ENCODE measurements at places on chromosomes 2 and 18.

DNA sequence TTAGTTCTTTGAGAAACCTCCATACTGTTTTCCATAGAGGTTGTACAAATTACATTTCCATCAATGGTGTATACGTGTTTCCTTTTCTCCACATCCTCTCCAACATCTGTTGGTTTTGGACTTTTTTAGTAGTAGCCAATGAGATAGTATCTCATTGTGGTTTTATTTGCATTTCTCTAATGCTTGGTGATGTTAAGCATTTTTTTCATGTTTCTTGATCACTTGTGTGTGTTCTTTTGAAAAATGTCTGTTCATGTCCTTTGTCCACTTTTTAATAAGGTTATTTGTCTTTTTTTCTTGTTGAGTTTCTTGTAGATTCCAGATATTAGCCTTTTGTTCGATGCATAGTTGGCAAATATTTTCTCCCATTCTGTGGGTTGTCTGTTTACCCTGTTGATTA, 392.3 kb upstream of the ZEB2 start:
- DNase-seq = no peak

DNA sequence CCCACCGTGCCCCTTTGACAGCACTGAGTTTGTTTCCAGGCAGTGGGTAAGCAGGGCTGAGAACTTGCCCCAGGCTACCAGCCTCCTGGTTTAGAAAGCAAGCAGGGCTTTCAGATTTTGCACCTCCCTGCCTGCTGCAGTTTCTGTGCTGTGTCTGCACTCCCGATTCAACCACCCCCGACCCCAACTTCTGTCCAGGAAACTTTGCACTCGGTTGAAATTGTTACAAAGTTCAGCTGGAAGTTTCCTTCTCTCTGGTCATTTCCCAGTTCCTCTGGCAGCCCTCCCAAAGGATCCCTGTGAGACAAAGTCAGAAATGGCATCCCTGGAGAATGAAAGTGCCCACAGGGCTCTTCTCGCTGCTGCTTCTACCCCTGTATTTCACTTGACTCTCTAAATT, 12.4 kb upstream of the UPP2 start:
- DNase-seq = no peak

DNA sequence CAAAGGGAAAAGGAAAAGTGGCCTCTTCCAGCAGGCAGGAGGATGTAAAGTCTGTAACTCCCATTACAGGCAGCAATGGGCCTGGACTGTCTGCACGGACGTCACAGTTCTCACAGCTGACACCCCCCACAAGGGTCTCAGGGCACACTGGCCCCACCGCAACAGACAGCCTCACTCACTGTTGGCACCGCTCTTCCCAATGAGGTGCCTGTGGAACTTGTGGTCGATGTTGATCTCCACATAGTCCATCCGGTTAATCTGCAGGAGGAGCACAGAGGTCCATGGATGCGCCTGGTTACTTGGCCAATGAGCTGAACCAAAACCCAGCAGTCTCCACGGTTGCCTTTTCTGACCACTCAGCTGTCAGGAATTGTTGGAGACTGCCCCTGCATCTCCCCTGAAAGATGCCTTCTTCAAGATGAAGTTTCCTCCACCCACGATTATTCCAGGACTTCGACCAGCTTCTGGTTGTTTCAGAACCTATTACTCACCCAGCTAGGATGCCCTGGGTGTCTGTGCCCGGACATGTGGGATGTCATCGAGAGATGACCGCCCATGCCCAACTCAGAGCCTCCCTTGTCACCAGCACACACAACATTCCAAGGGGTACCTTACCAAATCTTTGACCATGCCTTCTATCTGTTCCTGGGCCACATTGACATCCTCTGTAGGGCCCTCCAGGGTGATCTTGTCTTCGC, 62.5 kb downstream of the HDLBP start:
- no peak for DNase-seq

- DNase-seq = no peak
Measured at GRCh38 chr2:39570614-39571013, 95.1 kb upstream of the TMEM178A start.

GRCh38 chr2:187338679-187339121, 109.4 kb downstream of the CALCRL start:
- no peak for DNase-seq

DNA sequence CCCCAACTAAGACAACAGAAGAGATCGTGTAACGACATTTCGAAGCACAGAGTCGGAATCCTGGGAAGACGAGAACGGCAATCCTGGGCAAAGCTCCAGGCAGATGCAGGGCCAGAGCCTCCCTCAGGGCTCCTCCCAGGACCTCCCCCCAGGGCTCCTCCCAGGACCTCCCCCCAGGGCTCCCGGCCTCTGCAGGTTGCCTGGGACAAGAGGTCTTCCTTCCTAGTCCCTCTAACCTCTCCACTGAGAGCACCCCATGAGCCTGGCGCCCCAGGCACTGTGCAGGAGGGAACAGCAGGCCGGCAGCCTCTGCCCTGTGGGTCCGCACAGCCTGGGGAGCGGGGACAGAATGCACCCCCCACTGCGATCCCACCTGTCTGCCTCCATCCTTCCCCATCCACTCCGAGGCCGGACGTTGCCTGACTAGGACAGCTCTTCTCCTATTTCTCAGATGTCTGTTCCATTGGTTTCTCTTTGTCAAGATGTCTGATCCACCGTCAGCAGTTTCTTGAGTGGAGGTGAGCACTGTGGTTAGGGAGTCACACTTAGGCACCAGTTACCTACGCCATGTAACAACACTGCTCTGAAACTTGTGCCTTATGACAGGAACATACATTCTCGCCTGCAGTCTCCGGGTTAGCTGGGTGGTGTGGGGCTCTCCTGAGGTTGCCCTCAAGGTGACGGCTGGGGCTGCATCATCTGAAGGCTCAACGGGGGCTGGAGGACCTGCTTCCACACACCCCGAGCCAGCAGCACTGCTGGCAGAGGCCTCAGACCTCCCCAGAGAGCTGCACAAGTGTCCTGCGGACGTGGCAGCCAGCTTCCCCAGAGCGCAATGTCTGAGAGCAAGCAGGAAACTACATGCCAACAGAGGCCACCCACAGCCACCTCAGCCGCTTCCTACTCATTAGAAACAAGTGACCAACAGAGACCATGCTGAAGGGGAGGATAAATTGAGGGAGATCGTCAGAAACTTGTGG, 28.9 kb downstream of the ADI1 start:
- no peak for DNase-seq

GRCh38 chr18:63342206-63342605, 22.6 kb upstream of the BCL2 start:
- DNase-seq = no peak

GRCh38 chr2:48560546-48561209, 30.7 kb downstream of the STON1 start:
- DNase-seq = no peak

DNA sequence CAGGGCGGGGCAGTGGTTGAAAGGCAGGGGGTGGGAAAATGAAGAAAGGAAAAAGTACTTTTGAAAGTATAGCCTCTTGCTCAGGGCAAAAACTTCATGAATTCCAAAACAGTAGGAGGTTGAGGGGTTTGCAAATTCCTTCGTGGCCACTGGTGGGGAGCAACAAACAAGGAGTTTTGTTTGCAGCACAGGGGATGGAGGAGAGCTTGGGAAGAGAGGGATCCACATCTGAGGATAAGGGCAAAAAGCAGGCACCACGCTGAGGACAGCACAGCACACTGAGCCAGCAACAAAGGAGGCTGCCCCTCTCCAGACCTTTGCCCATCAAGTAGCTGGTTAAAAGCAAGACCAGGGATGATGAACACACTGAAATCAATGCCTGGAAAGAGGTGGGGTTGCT, 148.9 kb downstream of the TCF4 start:
- no peak for DNase-seq

DNA sequence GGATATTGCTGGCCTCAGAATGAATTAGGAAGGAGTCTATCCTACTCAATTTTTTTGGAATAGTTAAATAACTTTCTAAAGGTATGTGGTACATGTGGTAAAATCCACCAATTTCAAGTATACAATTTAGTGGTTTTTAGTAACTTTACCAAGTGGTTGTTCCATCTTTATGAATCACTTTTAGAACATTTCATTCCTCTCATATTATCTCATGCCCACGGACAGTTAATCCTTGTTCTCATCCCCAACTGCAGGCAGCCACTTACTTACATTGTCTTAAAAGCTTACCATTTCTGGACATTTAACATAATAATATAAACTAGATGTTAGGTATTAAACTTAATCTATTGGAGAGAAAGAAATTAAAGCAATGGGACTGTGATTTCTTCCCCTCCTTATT, 146.3 kb upstream of the ZC3H15 start:
- no peak for DNase-seq

- DNase-seq = no peak
Measured at GRCh38 chr2:144826105-144826504, 306.2 kb upstream of the ZEB2 start.

GRCh38 chr2:85770786-85771409, 17.1 kb downstream of the ATOH8 start:
- no peak for DNase-seq

DNA sequence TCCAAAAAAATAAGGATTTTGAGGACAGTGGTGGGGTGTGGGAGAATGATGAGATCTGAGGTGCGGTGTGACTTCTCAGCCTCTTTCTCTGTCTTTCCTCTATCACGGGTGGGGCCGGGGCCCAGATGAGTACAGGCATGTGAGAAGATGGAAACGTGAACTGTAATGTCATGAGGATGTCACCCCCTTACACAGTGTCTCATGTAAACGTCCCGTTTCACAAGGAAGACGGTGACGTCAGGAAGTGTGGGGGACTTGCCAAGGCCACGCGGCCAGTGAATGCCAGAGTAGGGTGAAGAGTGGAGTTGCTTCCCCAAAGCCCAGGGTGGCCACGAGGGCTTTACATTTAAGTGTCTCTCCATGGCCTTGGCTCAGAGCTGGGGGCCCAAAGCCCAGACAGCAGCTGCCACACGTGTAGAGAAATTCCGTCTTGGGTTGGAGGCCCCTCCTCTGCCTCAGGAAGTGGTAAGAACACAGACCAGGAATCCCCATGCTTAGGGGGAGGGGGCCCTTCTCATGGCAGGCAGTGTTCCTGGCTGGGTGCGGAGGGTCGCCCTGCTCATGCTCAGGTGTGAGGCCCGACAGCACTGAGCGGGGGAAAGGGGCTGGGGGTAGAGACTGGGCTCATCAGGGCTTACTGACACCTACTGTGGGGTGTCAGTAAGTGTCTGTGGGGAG, 80.9 kb upstream of the SMAD7 start:
- no peak for DNase-seq

DNA sequence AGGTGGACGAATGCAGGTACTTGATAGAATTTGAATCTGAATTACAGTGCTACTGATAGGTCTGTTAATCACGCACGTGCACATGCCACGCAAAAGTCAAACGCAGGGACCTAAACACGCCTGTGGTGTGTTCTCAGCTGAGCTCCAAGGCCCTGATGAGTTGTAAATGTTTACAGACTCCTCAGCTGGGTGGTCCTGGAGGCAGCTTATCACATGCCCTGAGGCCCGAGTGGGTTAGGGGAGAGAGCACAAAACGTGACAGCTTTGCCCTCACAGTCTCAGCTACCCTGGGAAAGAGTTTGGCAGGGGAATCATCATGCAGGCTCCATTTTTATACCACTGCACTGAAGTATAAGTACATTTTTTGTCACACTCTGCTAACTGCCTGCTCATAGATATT, 68.3 kb upstream of the FAM110C start:
- DNase-seq = no peak

DNA sequence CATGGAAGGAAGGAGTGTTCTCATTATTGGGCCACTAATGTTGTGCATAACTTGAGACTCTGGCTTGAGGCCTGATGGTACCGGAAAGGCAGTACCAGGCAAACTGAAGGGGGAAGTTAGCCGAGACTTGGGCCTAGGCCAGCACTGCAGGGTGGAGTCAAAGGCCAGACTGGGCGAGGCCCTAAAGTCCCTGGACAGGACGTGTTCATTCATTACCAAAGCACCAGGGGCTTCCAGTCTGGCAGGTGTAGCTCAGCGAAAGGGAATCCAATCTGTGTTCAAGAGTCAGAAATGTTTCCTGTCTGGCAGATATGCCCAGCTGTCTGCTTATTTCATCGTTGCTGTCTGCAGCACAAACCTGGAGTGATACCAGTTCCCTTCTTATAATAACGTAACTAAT, 4.7 kb upstream of the ITSN2 start:
- DNase-seq = no peak

DNA sequence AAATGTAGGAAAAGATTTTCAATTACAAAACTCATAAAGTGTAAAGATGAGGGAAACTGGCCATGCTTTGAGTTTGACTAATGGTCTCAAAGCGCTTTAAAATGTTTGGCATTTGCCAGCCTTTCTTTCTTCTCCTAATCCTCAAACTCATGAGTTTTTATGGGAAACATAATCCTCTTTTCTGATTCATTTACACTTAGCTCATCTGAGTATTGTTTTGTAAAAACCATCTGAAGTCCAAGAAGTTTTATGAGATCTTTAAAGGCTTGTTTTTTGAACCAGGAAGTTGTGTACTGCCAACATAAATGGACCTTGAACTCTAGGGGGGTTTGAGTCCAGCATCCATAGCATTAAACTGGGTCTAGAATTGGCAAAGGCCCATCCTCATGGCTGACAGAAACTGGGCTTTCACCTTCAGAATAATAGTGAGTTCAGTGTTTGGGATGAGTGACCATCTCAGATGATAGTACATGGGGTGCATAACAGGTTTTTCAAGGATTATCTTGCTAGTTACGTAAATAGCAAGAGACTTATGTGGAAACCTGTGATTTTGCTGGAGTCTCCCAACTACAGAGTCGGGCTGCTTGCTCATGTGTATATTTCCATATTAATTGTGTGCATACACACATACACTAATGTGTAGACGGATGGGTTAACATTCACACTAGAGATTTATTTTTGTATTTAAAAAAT, 3.8 kb upstream of the LTBP1 start:
- DNase-seq = no peak

DNA sequence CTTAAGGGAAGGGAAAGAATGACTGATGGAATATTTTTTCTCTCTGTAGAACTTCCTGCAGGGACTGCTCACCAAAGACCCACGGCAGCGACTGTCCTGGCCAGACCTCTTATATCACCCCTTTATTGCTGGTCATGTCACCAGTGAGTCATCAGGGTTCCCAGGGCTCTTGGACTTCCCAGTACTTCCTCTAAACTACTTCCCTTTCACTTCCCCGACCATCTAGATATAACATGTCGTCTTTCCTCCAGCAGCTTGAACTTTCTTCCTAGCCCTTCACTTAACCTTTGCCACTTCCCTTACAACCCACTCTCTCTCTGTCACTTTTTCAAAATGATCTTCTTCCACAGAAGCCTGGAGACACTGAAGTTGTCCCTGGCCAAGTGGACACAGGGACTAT, 7.2 kb downstream of the STK36 start:
- DNase-seq = no peak

- DNase-seq = no peak
Measured at GRCh38 chr18:12026562-12026961, 45.3 kb downstream of the IMPA2 start.

DNA sequence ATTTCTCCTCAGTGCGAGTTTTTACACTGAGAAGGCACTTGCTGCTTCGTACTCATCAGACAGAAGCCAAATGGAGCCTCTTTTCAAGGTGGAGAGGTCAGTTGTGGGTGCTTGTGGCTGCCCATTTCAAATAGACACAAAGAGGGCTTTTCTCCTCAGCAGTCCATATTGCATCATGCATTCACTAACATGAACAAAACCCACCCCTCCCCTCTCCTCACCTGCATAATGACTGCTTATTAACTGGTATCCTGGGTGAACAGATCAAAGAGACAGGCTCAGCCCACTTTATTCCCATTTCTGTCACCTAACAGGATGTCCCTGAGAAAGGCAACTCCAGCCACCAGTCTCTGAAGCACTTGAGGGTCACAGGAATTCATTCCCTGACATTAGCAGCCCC, 28.9 kb downstream of the KLF7 start:
- DNase-seq = no peak

All from stimulated activated CD4-positive, alpha-beta T cell treated with anti-CD3 and anti-CD28 coated beads, TNF-alpha, amount 100 ng/mL, for 4 hours (primary cell).